ENCODE measurements at places on chromosomes 1 and 21. TPM values are rescaled to one million over a fixed set of nuclear protein-coding genes. Genes with fewer than 3 reads are reported as not detected.
A peak's percentile ranks its signal among the peaks of the same experiment; 100 is the strongest.

GRCh38 chr1:234772345-234773147 lies 162.6 kb upstream of the IRF2BP2 start:
- no peaks in the 10 kb centered on the region for H3K27me3 ChIP-seq
- peak overlapping the region; percentile 65 for H3K4me3 ChIP-seq
- peaks cover 54% of the 10 kb centered on the region for H3K4me1 ChIP-seq
- H3K36me3 ChIP-seq: peaks cover 11% of the 10 kb centered on the region
- peak overlapping the region; percentile 95 for H3K27ac ChIP-seq

KRTAP19-2 gene
- total RNA-seq: not detected

- no peak overlapping the region for H3K27ac ChIP-seq
- H3K36me3 ChIP-seq: no peaks in the 10 kb centered on the region
- no peak for DNase-seq
- no peaks in the 10 kb centered on the region for H3K27me3 ChIP-seq
- H3K4me1 ChIP-seq: peaks cover 7% of the 10 kb centered on the region
These were observed 319.0 kb downstream of the HHAT start for GRCh38 chr1:210647406-210648333.

DNA sequence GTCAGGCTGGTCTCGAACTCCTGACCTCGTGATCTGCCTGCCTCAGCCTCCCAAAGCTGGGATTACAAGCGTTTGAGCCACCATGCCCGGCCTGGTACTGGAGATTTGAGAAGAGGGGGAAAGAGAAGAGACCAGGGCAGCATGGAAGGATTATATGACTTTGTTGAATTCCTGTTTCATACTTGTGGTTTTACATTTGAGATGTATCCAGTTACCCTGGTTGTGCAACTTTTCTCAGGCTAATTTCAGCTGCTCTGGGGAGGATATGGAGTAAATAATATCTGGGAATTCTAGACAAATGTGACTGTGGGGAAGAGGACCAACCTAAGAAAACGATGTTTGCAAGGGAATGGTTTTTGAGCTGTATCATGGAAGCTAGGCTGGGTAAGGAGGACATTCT lies 89.5 kb upstream of the GREM2 start:
- H3K27ac ChIP-seq: no peak overlapping the region
- no peak for DNase-seq
- no peaks in the 10 kb centered on the region for H3K36me3 ChIP-seq
- no peaks in the 10 kb centered on the region for H3K4me1 ChIP-seq

- peak; percentile 57 for DNase-seq
- no peaks in the 10 kb centered on the region for H3K27me3 ChIP-seq
- H3K27ac ChIP-seq: no peak overlapping the region
- no peak overlapping the region for H3K4me3 ChIP-seq
- peaks cover 10% of the 10 kb centered on the region for H3K36me3 ChIP-seq
- H3K4me1 ChIP-seq: peaks cover 38% of the 10 kb centered on the region
These were observed 4.0 kb upstream of the CAP1 start for GRCh38 chr1:40036574-40036973.

TMEM69 gene
- total RNA-seq: 38.7 TPM

SLC39A1 gene
- total RNA-seq: 78.2 TPM

B3GALT2 gene
- 0.05 TPM for total RNA-seq

DNA sequence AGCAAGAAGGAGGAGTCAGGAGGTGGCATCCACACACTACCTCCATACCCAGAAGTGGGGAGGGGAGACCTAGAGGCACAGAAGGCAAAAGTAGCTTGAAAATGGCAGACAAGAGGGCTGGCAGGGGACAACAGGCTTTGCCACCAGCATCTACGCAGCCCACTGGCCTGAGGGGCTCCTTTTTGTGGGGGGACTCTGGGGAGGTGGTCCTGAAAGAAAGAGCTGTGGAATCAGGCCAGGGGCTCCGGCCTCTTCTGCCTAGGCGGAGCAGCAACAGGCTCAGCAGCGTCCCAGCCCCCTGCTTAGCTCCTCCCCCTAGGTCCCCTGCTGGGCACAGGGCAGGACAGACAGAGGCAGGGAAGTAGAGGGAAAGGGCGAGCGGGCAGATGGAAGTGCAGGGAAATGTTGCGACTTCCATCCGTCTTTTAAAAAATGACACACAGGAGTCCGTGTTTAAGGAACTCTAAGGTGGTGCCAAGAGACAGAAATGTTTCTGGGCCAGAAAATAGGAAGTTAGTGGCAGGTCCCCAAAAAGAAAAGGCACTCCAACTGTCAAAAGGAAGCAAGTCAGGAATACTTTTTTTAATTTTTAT lies 10.0 kb upstream of the LEFTY2 start:
- H3K27me3 ChIP-seq: peaks cover 29% of the 10 kb centered on the region
- no peaks in the 10 kb centered on the region for H3K4me1 ChIP-seq
- H3K27ac ChIP-seq: no peak overlapping the region
- no peak for DNase-seq

DNA sequence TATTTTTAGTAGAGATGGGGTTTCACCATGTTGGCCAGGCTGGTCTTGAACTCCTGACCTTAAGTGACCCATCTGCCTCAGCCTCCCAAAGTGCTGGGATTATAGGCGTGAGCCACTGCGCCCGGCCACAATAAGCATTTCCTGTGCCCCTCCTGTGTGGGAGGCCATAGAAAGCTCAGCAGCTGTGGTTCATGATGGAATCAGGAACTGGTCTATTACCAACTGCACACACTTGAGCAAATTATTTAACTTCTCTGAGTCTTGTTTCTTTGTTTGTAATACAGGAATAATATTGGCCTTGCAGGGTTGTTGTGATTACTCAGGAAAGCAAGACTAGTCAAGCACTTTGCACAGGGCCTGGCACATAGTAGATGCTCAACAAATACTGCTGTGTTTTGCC lies 15.0 kb downstream of the RHBG start:
- peaks cover 25% of the 10 kb centered on the region for H3K27me3 ChIP-seq
- H3K4me3 ChIP-seq: no peak overlapping the region
- no peak for DNase-seq
- H3K36me3 ChIP-seq: no peaks in the 10 kb centered on the region
- H3K27ac ChIP-seq: no peak overlapping the region
- peaks cover 4% of the 10 kb centered on the region for H3K4me1 ChIP-seq

GCSAML gene
- 0.14 TPM for total RNA-seq

- DNase-seq: peak; percentile 50
- peaks cover 31% of the 10 kb centered on the region for H3K36me3 ChIP-seq
- H3K27me3 ChIP-seq: no peaks in the 10 kb centered on the region
- H3K4me3 ChIP-seq: peak overlapping the region; percentile 91
- H3K27ac ChIP-seq: peak overlapping the region; percentile 64
These were observed 3.8 kb downstream of the TRAF5 start for GRCh38 chr1:211330282-211330936.

- no peaks in the 10 kb centered on the region for H3K36me3 ChIP-seq
- H3K4me3 ChIP-seq: no peak overlapping the region
- DNase-seq: no peak
- no peak overlapping the region for H3K27ac ChIP-seq
These were observed 301.2 kb upstream of the ADGRL2 start for GRCh38 chr1:81499487-81499886.

GRCh38 chr1:9419369-9420041 lies 119.8 kb upstream of the SLC25A33 start:
- peaks cover 33% of the 10 kb centered on the region for H3K27me3 ChIP-seq
- H3K4me3 ChIP-seq: no peak overlapping the region
- no peak for DNase-seq
- H3K4me1 ChIP-seq: peaks cover 42% of the 10 kb centered on the region
- H3K36me3 ChIP-seq: peaks cover 2% of the 10 kb centered on the region
- H3K27ac ChIP-seq: no peak overlapping the region

- DNase-seq: peak; percentile 91
- no peaks in the 10 kb centered on the region for H3K36me3 ChIP-seq
- peaks cover 3% of the 10 kb centered on the region for H3K27me3 ChIP-seq
- peaks cover 39% of the 10 kb centered on the region for H3K4me1 ChIP-seq
These were observed at the start of gene ADARB1 for GRCh38 chr21:45074048-45074817. Gene ADARB1 (plus strand): TSS chr21:45074580. CDS start chr21:45171657, 97,077 bp downstream.

DNA sequence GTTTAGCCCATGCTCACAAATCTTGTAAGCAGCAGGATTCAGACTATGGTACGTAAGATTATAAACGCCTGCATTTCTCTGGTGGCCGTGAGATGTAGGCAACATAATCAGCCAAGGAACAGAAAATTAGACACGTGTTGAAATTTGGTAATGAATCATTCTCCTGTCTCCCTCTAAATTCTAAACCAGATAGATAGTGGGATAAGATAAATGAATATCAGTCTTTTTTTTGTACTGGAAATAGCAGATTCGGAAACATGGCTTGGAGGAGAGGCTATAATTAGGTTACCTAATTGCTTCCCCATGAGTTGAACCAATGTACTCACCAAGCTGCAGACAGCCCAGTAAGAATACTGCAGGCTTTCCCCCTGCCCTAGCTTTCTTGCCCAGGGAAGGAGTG lies 172.3 kb downstream of the TGFB2 start:
- H3K36me3 ChIP-seq: no peaks in the 10 kb centered on the region
- no peak overlapping the region for H3K27ac ChIP-seq
- no peaks in the 10 kb centered on the region for H3K4me1 ChIP-seq
- no peak overlapping the region for H3K4me3 ChIP-seq
- peaks cover 4% of the 10 kb centered on the region for H3K27me3 ChIP-seq
- DNase-seq: no peak

DNA sequence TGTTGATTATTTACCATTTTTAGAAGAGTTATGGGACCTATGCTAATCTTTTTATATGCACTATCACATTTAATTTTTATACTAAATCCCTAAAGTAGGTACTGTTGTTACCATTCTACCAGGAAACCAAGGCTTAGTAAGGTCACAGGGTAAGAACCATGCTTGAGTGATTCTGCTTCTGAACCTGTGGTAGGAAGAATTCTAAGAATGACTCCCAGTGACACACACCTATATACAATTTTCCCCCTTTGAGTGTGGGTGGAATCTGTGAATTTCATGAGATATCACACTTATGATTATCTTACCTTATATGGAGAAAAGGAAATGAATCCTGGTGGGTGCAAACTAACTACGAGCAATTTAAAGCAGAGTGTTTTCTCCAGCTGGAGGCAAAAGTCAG lies 391.0 kb downstream of the USH2A start:
- H3K27ac ChIP-seq: no peak overlapping the region
- no peaks in the 10 kb centered on the region for H3K27me3 ChIP-seq
- no peak for DNase-seq
- H3K36me3 ChIP-seq: no peaks in the 10 kb centered on the region
- H3K4me1 ChIP-seq: no peaks in the 10 kb centered on the region

DNA sequence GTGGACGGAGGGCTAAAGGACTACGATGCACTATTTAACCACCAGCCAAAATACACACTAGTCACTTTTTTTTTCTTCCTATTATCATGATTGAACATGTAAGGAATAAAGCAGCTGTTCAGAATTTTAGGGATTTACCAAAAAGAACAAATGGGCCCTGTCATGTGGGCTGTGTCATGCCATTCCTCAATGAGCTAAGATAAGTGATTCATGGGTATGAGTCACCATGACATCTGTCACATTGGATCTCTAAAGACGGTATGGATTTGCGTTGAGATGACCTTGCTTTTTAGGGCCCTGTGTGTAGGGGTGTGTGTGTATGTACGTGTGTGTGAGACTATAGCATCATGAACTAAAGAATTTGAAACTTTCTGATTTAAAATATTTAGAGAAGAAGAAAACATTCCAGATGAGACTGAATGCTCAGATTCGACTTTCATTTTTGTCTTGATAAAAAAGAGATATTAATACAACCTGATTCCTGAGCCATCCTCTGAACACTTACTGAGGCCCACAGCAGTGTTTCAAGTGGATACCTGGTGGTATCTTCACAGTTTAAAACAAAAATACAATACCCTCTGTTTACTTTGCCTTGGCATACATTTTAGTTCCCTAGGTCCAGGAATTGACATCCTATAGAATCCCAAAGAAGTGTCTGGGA lies 246.1 kb upstream of the DUSP10 start:
- peaks cover 1% of the 10 kb centered on the region for H3K36me3 ChIP-seq
- H3K4me1 ChIP-seq: peaks cover 8% of the 10 kb centered on the region
- H3K27ac ChIP-seq: no peak overlapping the region
- DNase-seq: no peak

- no peaks in the 10 kb centered on the region for H3K4me1 ChIP-seq
- no peak overlapping the region for H3K4me3 ChIP-seq
- no peak for DNase-seq
- H3K36me3 ChIP-seq: no peaks in the 10 kb centered on the region
- H3K27me3 ChIP-seq: no peaks in the 10 kb centered on the region
- H3K27ac ChIP-seq: no peak overlapping the region
These were observed 142.2 kb downstream of the PAPPA2 start for GRCh38 chr1:176605176-176605575.

GRCh38 chr1:110356379-110356778 lies 17.2 kb downstream of the RBM15 start:
- H3K4me1 ChIP-seq: peaks cover 26% of the 10 kb centered on the region
- no peak for DNase-seq
- H3K27ac ChIP-seq: peak overlapping the region; percentile 45
- H3K36me3 ChIP-seq: peaks cover 31% of the 10 kb centered on the region

GRCh38 chr1:107523736-107524135 lies 382.9 kb downstream of the NTNG1 start:
- H3K4me1 ChIP-seq: no peaks in the 10 kb centered on the region
- H3K27ac ChIP-seq: no peak overlapping the region
- no peak overlapping the region for H3K4me3 ChIP-seq

PRDM16 gene
- total RNA-seq: not detected

DNA sequence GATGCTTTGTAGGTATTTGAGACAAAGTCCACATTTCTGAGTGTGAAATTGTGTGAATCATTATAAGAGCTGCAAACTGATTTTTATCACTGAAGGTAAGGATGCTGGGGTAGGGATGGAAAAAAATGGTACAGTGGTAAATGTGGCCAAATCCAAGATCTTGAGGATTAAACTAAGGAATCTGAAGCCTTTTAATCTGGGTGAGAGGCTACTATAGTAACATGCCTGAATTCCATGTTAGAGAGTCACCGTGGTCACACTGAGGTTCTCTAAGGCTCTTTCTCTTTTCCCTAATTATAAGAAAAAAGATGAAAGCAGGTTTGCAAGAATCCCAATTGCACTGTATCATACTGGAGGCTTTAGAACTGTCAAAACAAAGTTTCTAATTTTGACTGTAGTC lies 17.6 kb downstream of the PTGER3 start:
- H3K4me1 ChIP-seq: no peaks in the 10 kb centered on the region
- no peak for DNase-seq
- no peaks in the 10 kb centered on the region for H3K36me3 ChIP-seq
- H3K4me3 ChIP-seq: no peak overlapping the region
- no peak overlapping the region for H3K27ac ChIP-seq

NDC1 gene
- total RNA-seq: 39.7 TPM

- no peak for DNase-seq
- H3K36me3 ChIP-seq: no peaks in the 10 kb centered on the region
- H3K27me3 ChIP-seq: no peaks in the 10 kb centered on the region
- H3K27ac ChIP-seq: no peak overlapping the region
- H3K4me1 ChIP-seq: peaks cover 5% of the 10 kb centered on the region
These were observed 58.5 kb downstream of the WNT9A start for GRCh38 chr1:227889047-227889862.

- no peaks in the 10 kb centered on the region for H3K36me3 ChIP-seq
- no peak overlapping the region for H3K27ac ChIP-seq
- no peaks in the 10 kb centered on the region for H3K4me1 ChIP-seq
- H3K4me3 ChIP-seq: no peak overlapping the region
These were observed 75.8 kb upstream of the WNT4 start for GRCh38 chr1:22218618-22219250.

C8B gene
- not detected for total RNA-seq

IFI44 gene
- total RNA-seq: 27.6 TPM

DNA sequence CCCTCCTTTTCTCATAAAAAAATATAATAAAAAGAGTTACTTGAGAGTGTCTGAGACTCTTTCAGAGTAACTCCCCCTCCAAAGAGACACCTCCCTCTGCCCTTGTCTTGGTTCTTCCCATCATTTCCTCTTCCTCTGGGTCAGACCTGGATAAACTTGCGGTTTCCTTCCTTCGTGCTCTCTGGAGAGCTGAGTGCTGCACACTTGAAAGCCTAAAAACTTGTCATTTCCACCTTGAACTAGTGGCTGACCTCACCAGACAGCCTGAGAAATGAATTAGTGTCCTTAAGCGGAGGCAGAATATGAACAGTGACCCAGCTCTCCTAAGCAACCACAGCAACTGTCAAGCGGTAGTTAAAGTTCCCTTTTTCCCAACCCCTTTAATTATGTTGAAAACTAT lies 88.4 kb upstream of the PROX1 start:
- no peak overlapping the region for H3K27ac ChIP-seq
- peaks cover 3% of the 10 kb centered on the region for H3K27me3 ChIP-seq
- no peak overlapping the region for H3K4me3 ChIP-seq

All from activated CD4-positive, alpha-beta T cell treated with anti-CD3 and anti-CD28 coated beads, Interleukin-2, amount 10 ng/mL, durations not matched to agents 24 days and 14 days (primary cell).